ENCODE measurements at places on chromosomes 5 and 9. TPM values are rescaled to one million over a fixed set of nuclear protein-coding genes. Genes with fewer than 3 reads are reported as not detected.

- no peak for DNase-seq
Measured at GRCh38 chr5:376799-377325, 55.3 kb downstream of the AHRR start.

The AHRR gene
- total RNA-seq = 1.4 TPM

DNA sequence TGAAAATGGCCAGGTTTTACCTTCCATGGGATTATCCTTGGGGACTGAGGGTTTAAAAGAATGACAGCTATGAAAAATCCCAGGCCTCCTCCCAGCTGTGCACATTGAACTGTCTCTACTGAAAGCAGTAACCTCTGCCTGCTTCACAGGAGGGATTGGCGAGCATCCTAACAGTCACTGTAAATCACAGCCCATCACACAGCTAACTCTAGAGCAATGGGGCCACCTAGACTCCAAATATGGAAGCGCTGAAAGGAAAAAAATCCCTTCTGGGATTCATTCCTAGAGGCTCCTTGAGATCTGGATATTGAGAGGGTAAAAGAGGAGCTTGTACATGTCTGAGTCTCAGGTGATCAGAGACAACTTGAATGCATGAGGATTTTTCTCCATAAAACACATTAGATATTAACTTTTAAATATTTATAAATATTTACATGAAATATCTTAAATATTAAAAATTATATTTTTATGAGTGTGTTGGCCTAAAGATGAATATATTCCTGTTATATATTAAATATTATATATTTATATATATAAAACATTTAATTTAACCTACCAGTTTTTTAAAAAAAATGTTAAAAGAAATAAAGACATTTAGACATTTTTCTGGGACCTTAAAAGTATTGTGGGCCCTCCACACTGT, 133.8 kb upstream of the SLC24A2 start:
- DNase-seq = peak; percentile 78

DNA sequence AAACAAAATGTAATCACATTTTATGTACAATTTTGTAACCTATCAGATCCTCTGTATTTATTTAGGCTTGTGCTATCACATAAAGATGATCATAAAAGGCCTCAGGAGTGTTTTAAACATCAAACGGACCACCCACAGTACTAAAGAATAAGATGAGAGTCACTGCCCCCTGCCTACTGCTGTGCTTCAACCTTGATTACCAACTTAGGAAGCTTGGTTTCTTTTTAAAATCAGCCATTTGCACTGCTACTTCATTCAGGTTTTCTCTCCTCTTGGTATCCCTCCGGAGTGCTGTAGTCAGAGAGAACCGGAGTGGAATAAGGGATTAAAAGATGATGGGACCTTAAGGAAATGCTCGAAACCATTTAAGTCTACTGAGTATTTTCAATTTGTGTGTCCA, 6.9 kb downstream of the C7 start:
- DNase-seq = no peak

The GAS1 gene
- total RNA-seq = 33.3 TPM

DNA sequence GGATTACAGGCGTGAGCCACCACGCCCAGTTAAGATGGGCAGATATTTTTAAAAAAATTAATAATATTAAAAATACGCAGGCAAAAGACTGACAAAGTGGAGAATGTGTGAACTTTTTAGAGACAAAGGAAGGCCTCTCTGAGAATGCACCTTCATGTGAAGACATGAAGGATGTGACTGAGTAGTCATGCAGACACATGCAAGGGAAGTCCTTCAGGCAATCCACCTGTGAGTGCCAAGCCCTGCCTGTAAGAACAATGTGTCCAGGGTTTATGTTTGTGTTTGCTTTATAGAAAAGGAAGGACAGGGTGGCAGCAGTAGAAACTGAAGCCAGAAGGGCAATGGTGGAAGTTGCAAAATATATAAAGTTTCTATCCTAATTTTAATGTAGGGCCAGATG, 169.2 kb downstream of the EDIL3 start:
- no peak for DNase-seq

Data from stomach (tissue), 19 donors.